ENCODE measurements at places on chromosomes 11 and 22.

GRCh38 chr11:112410325-112410724 lies 149.7 kb upstream of the PLET1 start:
- no peak for DNase-seq

DNA sequence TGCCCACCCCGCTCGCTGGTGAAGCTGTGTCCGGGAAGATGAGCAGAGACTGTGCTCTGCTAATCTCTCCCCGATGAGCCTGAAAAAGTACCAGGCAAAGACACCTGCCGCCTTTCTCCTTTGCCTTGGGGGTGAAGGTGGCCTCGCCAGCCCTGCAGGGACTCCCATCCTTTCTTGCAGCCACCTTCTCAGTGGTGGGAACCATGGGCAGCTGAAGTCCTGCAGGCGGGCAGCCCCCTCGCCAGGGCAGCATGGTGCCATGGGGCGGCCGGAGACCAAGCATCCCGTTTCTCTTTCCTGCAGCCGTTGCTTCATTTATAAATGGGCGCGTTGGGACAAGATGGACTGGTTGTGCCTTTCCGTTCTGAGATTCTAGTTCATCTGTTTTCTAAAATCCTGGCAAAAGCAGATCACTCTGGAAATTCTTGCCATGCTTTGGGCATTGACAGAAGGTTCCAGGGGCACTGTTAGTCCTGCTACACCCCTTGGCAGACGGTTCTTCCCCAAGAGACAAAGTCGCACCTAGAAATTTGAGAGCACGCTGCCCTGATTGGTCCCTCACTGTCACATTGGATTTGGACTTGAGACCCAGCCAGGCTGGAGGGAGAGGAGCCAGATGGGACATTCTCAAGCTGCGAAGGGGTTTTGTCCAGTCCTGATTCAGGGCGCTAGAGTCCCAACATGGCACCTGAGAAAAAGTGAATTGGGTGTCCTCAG lies 7.5 kb downstream of the CTTN start:
- no peak for DNase-seq

- no peak for DNase-seq
Observed at GRCh38 chr11:8683115-8683807, 669 bp downstream of the RPL27A start.

- DNase-seq, result no peak
Observed at GRCh38 chr11:133746663-133747306, 98.5 kb downstream of the SPATA19 start.

GRCh38 chr22:17057959-17058814 lies 26.6 kb upstream of the IL17RA start:
- peak; percentile 70 for DNase-seq
